ENCODE measurements at places on chromosomes 16 and 17.

DNA sequence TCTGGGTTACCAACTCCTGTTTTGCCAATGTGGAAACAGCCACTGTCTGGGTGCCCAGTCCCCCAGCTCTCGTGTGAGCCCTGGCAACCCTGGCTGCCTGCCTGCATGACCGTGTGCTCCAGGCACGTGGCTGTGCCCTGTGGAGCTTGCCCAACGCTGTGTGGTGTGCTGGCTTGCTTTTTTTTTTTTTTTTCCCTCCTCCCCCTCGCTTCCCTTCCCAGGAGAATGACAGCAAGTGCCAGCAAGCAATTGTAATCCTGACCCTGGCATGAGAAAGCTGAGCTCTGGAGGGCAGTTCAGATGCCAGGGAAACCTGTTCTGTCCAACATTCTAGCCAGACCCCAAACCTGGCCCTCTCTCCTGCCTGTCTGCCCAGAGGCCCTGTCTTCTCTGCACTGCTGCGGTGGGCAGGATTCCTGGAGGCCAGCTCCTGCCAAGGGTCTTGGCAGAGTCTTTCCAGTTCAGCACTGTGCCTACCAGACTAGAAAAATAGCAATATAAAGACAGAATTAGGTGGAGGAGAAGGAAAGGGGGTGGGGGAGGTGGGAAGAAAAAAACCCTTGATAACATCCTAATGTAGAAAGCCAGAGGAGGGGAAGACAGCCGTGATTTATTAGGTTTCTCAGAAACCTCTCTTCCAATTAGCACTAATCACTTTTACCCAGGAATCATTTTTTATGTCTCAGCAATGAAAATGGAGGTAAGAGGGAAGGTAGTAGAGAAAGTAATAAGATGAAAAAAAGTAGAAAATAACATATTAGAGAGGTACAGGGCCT is 9.0 kb downstream of the HLF start:
- no peak for DNase-seq

DNA sequence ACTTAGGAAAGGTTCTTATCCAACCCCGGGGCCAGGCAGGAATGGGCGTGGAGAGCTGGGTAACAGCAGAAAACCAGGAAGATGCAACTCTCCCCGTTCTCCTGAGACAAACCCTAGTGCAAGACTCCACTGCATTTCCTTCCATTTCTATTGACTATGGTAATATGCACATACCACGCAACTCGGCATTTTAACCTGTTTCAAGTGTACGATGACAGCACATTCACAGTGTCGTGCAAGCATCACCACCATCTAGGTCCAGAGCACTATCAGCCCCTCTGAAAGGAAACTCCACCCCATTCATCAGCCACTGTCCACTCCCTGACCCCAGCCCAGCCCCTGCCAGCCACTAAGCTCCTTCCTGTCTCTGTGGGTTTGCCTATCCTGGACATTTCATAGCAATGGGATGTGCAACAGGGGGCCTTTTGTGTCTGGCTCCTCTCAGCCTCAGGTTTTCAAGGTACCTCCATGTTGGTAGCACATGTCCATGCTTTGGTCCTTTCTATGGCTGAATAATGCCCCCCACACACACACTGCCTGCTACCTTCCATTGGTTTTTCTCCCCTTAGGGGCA is 441.9 kb downstream of the SOX9 start:
- DNase-seq, result no peak

- no peak for DNase-seq
These were observed 2.1 kb downstream of the CSNK2A2 start for GRCh38 chr16:58195771-58196170.

DNA sequence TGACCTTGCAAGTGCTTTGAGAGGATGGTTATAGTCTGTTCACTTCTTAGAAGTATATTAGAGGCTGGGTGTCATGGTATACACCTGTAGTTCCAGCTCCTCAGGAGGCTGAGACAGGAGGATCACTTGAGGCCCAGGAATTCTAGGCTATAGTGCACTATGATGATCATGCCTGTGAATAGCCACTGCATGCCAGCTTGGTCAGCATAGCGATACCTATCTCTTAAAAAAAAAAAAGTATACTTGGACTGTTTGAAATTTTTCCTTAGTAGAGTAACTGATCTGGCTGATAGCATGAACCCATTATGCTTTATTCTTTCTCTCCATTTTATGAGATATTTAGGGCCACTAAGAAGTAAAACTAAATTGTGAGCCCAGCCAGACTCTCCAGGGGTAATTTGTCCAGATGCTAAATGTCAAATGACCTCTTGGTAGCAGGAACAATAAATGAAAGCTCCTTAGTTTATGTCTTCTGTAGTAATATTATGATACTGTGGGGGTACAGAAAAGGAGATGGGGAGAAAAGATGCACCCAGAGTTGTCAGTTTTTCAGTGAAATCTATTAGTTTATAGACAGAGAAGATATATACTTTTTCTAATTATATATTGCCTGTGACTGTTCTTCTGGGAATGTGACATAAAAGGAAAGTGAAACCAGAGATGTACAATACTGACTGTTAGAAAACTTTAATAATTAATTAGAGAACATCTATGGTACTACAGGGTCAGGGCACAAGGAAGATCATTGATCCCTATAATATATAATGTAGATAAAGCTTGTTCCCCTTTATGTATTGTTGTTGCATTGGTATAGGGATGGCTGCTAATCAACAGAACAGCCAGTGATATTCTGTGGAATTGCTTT is 335.3 kb upstream of the TBX2 start:
- no peak for DNase-seq

DNA sequence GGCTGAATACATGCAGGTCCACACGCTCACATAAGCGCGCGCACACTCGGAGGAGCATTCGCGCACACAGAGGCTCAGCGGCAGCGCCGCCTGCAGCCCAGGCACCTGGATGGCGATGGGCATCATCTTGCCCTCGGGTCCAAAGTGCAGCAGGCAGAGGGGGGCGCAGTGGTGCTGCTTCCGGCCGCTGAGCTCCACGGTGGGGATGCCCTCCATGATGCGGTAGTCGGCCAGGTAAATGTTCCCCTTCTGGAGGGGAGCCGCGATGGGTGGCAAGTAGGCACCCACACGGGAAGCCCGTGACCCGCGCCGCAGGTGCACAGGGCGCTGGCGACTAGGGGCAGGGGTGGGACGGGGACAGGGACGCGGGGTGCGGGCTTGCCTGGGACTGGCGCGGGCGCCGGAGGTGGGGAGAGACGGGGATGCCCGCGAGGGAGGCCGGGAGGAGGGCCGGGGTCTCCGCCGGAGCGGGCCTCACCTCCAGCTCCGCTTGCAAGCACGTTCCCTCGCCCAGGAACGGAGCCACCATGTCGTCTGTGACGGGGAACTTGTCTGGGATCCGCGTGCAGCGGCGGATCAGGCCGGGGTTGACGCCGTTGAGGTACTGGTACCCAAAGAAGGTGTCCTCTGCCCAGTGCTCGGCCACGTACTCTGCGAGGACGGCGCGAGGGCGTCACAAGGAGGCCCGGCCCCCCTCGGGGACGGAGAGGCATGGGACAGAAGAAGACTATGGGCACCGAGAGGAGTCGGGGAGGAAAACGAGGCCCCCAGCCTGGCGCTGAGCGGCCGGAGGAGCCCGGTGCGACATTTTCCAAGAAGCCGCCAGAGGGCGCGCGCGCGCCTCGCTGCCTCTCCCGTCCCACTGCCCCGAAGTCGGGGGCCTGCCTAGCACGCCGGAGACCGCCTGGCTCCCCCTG is 8.0 kb downstream of the ALOX12B start:
- DNase-seq, result peak; percentile 65

GRCh38 chr17:17983776-17984175 is 11.1 kb downstream of the DRC3 start:
- no peak for DNase-seq
